ENCODE measurements at places on chromosomes 4 and X. TPM values are rescaled to one million over a fixed set of nuclear protein-coding genes. Genes with fewer than 3 reads are reported as not detected.

Gene DOCK11
- total RNA-seq, result 9.4 TPM

DNA sequence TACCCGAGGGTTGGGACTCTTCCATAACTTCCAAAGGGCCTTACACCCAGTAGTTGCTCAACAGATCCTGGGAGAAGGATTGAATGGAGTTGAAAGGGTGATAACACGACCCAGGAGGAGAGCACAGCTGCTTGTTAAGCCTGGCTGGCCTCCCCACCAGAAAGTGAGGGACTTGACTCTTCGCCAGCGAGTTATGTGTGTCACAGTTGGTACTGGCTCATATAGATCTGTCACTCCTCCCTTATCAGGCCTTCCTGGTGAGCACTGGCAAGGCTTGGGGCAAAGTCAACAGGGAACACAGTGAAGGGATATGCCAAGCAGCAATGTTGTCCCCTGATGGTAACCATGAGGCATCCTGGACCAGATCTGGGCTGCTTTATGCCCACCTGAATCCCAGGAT lies 35.8 kb downstream of the APLN start:
- H3K27ac ChIP-seq, result no peak overlapping the region
- no peak overlapping the region for H3K4me3 ChIP-seq
- H3K27me3 ChIP-seq, result no peaks in the 10 kb centered on the region

Gene EREG
- total RNA-seq, result 63.8 TPM

DNA sequence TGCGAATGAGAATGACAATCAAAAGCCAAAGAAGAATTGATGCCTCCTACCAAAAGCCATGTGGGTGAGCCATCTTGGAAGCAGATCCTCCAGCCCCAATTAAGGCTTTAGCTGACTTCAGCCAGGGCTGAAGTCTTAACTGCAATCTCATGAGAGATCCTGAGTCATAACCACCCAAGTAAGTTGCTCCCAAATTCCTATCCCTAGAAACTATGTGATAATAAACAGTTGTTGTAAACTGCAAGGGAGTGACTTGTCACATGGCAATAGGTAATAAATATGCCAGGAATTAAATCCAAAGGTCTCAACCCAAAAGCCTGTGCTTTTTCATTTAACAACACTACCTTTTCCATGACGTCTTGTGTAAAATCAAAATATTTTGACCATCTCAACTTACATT lies 154.2 kb upstream of the TBL1X start:
- H3K4me3 ChIP-seq, result no peak overlapping the region
- H3K4me1 ChIP-seq, result no peaks in the 10 kb centered on the region
- H3K36me3 ChIP-seq, result no peaks in the 10 kb centered on the region
- DNase-seq, result no peak
- H3K27me3 ChIP-seq, result no peaks in the 10 kb centered on the region

DNA sequence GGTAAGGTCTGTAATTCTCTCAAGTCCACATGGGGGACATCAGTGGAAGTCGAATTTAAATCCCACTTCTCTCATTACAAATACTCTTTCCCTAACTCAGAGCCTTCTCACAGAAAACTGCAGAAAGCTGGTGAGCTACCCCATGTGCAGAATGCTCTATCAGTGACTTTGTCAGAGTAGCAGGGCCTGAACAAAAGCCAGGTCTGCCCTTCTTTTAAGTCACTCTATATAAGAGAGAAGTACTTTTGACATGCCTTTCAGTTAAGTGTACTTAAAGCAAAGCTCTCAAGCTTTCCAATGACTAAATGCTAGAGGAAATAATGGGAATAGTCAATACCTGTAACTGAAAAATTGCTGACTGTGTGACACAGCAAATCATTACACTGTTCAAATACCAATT lies 323.1 kb downstream of the KCNIP4 start:
- H3K36me3 ChIP-seq, result no peaks in the 10 kb centered on the region
- H3K27ac ChIP-seq, result no peak overlapping the region
- no peaks in the 10 kb centered on the region for H3K4me1 ChIP-seq
- no peak overlapping the region for H3K4me3 ChIP-seq
- no peaks in the 10 kb centered on the region for H3K27me3 ChIP-seq

DNA sequence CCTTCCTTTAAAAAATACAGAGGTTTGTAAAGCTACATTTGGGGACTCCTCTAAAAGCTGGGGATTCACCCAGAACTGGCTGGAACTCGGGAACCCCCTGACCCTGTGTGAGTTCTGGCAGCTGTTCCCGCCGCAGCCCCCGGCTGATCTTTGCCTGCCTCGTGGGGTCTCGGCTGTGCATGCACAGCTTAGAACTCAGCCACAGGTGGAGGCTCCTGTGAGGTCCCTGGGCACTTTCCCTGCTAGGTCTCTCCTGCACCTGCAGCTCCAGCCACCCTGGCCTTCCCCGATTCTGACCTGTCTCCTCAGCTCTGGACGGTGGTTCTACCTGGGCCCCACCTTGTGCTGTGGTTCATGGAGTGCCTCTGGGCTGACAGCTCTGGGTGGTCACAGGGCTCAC lies 48.6 kb upstream of the HGFAC start:
- H3K27me3 ChIP-seq, result no peaks in the 10 kb centered on the region
- no peak for DNase-seq
- H3K27ac ChIP-seq, result no peak overlapping the region
- no peak overlapping the region for H3K4me3 ChIP-seq

Gene MID1
- total RNA-seq, result 8.0 TPM

Gene GPC3
- 7.9 TPM for total RNA-seq

Gene RHOXF2B
- not detected for total RNA-seq

Data from suprapubic skin (tissue), 4 donors.